ENCODE measurements at places on chromosomes 6 and 20.

DNA sequence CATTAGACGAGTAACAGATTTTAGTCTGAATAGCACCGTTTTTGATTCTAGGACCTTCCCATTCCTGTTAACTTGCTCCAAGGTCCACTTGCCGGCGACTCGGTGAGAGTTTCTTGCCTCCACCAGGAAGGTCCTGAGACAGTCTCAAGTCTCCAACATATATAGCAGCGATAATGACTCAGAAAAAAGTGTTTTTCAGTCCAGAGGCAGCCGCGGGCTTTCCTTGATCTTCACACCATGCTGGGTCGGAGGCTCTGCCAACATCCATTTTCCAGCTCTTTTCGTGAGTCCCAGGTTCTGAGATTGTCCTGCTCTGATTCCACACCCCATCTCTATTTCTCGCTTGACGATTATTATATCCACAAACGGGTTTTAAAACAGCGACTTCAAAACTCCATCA lies 170.5 kb downstream of the GPX5 start:
- peak; percentile 25 for DNase-seq

GRCh38 chr6:140579918-140580317 lies 1205.5 kb upstream of the CITED2 start:
- DNase-seq: no peak

DNA sequence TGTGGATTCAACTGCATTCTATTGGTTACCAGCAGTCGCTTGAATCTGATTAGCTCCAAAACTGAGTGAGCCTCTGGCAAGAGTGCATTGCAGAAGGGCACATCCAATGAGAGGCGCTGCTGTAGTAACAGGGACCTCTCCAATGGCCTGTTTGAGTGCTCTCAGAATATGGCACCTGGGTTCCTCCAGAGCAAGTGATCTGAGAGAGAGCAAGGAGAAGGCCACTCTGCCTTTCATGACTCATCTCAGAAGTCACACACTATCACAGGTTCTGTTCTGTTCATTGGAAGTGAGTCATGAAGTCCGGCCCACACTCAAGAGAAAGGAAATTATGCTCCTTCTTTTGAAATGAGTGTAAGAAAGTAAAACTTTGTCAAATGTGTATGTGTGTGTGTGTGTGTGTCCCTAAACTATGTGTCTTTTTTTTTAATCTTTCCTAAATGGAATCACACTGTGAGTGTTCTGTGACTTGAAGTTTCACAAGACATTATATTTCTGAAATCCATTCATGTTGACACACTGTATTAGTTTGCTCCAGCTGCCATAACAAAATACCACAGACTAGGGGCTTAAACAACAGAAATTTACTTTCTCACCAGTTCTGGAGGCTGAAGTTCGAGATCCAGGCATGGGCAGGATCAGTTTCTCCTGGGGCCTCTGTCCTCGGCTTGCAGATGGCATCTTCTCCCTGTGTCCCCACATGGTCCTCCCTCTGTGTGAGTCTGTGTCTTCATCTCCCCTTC lies 138.3 kb upstream of the CDYL start:
- DNase-seq: peak; percentile 63

GRCh38 chr6:87763901-87764300 lies 61.9 kb upstream of the AKIRIN2 start:
- no peak for DNase-seq

DNA sequence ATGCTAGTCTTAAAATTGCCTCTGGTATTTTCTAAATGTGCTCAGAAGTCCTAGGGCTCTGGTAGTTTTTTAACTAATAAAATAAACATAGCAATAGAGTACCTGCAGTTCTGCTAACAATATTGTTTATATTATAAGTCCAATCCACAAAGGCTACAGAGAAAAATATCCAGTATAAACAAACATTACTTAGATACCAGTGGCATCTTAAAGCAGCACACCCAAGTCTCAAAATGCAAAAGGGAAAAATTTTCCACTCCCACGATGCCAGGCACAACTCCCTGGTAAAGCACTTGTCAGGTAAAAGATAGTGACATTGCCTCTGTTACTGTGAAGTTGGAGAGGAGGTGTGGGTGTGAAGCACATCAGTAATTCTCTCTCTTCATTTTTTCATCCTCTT lies 123.3 kb downstream of the OGFRL1 start:
- no peak for DNase-seq

DNA sequence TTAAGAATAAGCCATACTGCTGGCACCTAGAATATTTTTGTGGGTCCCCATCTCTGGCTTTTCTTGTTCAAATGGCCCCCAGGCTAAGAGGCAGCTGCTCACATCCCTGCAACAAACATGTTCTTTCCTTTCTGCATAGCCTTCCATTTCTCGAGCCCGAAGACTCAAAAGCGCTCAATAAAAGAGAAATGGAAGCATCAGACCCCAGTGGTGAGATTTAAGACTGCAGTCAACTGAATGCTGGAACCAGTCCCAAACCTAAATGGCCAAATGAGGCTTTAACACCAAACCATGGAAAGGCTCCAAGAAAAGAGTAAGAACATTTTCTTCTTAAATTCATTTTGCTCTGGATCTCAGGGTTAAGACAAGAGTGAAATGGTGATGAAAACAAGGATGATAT lies 122.1 kb upstream of the TRAF3IP2 start:
- DNase-seq: peak; percentile 28

GRCh38 chr20:18050628-18051027 lies 7.1 kb downstream of the OVOL2 start:
- DNase-seq: no peak

DNA sequence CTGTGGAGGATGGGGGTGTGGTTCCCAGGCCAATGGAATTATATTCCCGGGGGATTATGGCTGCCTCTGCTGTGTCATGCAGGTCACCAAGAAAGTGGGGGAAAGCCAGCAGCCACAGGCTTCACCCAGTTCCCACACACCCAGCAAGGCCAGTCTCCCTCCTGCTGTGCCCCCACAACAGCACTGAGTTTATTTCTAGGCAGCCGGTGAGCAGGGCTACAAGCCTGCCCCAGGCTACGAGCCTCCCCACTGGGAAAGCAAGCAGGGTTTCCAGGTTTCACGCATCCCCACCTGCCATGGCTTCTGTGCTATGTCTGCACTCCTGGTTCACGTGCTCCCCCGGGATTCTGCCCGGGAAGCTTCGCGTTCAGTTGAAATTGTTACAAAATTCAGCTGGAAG lies 72.6 kb downstream of the ERMARD start:
- no peak for DNase-seq

DNA sequence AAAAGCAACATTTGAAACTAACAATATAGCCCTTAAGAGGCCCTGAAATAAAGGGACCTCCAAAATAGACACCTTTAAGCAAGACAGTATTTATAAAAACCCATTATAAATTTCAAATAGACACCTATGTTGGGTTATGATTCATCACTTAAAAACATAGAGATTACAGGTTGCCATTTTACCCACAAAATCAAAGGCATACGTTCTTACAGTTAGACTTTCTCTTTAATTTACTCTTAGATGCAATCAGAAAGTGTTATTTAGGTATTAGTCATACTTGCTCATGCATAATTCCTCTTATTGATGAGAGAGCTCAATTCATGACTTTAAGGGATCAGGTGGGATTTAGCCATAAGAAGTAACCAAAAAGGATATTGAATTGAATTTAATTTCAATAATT lies 51.5 kb upstream of the TMEM200A start:
- DNase-seq: no peak

DNA sequence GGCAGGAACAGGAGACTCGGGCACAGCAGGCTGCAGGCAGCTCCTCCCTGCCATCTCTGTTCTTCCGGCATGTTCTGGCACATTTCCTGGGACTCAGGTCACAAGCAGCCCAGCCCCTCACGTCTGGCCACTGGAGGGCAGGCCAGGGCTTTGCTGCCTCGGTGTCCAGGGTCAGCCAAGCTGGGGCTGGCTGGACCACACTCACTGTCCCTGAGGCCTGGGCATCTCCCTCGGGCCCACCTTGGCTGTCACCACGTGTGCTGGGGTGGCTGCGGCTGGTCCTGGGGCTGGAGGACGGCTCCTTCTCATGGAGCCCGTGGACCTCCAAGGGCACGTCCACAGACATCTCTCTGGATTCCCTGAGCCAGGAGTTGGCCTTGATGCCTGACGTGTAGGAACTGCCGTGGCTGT lies 18.5 kb downstream of the FRMD1 start:
- no peak for DNase-seq

DNA sequence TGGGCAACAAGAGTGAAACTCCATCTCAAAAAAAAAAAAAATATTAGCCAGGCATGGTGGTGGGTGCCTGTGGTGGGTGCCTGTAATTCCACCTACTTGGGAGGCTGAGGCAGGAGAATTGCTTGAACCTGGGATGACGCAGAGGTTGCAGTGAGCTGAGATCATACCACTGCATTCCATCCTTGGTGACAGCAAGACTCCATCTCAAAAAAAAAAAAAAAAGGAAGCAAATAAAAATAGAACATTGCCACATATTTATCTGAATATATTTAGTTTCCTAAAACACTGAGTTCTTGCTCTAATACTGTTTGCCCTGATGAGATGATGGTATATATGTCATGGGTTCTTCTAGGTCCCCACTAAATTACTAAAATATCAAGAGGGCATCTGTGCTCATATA lies 28.4 kb downstream of the CASP8AP2 start:
- DNase-seq: no peak

DNA sequence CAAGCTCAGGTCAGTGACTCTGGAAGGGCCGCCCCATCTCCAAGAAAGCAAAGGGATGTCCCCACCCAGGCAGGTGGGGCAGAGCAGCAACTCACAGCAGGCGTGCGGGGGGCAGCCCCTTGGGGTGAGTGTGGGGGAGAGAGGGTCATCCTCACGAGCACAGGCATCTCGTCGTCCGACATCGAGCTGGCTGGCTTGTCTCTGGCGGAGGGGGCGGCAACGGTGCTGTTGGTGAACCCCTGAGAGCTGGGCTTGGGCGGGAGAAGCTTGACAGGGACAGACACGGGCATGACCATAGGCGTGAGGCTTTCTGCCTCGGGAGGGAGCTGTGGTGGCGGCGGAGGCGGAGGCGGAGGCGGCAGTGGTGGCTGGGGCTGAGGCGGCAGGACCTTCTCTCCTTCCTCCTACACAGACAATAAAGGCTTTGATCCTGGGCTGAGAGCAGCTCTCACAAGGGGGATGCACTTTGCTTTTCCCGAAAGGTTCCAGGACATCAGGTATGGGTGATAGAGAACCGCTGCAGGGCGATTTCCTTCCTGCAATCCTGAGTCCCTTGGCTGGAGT lies 45.6 kb upstream of the MRPS10 start:
- no peak for DNase-seq

GRCh38 chr6:30828027-30828962 lies 56.0 kb upstream of the DDR1 start:
- peak; percentile 83 for DNase-seq

GRCh38 chr6:48733581-48733980 lies 622.6 kb upstream of the PTCHD4 start:
- DNase-seq: peak; percentile 58

GRCh38 chr6:47741807-47742206 lies 40.0 kb upstream of the OPN5 start:
- DNase-seq: no peak

GRCh38 chr20:23367770-23368169 lies 5.8 kb downstream of the GZF1 start:
- peak; percentile 45 for DNase-seq

Data from HCEC 1CT (cell line).